ENCODE measurements at places on chromosomes 2 and 18.

- DNase-seq: no peak
Observed at GRCh38 chr2:60071490-60071831, 482.0 kb downstream of the BCL11A start.

- DNase-seq: no peak
Observed at GRCh38 chr18:35132021-35132902, 91.0 kb downstream of the MAPRE2 start.

DNA sequence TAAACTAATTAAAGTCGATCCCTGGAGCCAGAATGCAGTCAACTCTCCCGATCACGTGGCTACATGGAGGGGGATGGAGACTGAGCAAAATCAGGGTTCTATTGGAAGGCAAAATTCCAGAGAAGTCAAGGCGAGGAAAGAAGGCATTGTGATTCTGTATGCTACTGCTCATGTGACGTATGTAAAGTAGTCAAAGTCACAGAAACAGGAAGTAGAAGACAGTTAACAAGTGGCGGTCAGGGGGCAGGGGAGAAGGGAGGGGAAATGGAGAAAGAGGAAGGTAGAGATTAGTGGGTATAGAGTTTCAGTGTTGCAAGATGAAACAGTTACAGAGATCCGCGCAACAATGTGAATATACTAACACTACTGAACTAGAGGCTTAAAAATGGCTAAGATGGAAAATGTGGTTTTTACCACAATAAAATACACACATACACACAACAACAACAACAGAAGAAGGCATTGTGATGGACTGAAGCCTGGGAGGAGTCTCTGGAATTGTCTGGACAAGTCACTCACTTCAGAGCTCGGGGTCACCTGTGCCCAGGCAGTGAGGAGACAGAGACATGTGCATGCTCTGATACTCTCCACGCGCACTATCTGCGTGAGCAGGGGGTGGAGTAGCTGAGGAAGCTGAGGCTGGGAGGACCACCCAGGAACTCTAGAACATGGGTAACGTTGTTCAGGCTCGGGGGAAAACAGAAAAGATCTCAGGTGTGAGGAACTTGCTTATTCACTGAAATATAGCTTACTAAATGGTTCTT is 89.9 kb upstream of the CDCA7 start:
- peak; percentile 63 for DNase-seq

DNA sequence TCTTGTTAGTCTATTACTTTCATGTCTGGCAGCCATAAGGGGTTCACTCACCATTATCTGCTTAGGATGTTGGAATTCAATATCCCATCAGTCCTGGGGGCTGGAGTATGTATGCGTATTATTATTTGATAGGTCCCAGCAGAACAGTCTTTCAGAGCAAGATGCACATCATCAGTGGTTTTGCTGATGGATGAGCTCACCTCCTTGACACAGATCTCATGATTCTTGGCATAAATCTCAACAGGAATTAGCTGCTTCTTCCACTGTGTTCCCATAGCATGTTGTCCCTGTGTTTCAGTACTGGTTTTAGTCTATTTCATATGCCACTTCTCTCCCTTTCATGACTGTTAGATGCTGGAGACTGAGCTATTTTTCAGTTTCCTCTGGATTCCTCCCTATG is 442.5 kb downstream of the ARHGAP15 start:
- DNase-seq: no peak

DNA sequence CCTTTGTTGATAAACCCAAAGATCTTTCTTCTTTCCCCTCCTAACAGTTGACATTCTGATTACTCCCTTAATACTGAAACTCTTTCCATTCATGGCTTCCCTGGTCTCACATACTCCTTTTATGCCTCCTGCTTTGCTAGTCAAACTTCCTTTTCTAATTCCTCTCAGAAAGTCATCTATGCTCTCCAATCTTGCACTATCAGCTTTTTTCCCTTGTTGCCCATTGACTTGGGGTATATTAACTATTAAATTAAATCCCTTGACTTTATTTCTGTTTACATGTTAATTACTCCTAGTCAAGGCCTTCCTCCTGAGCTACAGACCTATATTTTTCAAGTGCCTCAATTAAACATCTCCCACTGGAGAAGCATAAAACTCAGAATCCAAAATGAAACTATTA is 3.6 kb upstream of the COL5A2 start:
- no peak for DNase-seq

DNA sequence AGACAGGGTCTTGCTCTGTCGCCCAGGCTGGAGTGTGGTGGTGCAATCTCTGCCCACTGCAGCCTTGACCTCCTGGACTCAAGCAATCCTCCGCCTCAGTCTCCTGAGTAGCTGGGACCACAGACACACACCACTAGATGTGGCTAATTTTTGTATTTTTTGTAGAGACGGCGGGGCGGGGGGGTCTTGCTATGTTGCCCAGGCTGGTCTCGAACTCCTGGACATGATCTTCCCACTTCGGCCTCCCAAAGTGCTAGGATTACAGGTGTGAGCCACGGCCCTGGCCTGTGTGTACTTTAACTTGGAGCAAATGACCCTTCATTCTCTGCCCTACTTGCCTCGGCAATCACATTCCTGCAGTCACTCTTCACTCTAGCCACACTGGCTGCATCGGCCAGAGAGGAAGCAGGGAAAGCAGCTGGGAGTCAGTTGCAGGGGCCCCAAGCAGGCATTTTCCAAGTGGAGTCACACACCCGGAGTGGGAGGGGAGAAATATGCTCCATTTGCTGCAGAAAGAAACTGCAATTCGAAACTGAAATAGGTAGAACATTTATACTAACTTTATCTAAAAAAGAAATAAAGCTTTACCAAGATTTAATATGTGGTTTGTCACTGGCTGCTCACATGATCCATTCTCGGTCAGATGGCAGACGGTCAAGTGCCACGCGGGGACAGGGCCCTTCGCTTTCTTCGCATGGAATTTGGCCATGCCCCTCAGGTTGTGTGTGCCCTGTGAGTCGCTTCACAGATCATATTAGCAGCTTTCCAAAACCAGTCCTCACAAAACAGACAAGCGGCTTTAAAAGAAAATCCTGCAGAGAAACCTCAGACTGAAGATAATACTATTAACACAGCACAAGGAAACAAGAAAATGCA is 37.1 kb downstream of the FAM161A start:
- DNase-seq: no peak

- DNase-seq: no peak
Observed at GRCh38 chr2:10225291-10226037, 77.2 kb upstream of the HPCAL1 start.

DNA sequence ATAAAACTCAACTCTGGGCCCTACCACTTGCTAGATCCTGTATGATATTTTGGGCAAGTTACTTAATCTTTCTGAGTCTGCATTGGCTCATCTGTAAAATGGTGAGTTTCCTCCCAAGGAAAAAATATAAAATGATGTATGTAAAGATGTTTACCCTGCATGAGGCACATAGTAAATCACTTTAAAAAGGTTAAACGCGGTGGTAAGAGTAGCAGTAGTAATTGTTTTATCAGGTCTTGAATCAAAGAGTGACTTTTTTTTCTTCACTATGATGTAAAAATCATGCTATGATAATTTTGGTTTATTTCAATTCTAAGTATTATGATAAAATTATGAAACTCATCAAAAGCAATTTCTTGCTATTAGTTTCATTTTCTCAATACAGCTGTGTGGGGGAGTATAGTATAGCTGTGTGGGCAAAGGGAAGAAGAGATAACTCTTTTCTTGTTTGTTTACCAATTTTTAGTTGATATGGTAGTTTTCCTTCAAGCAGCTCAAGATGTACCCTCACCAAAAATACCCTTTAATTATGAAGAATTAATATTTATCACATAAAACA is 10.7 kb downstream of the ARHGAP15 start:
- DNase-seq: no peak

- DNase-seq: no peak
Observed at GRCh38 chr2:108129636-108130035, 110.1 kb upstream of the SULT1C3 start.

DNA sequence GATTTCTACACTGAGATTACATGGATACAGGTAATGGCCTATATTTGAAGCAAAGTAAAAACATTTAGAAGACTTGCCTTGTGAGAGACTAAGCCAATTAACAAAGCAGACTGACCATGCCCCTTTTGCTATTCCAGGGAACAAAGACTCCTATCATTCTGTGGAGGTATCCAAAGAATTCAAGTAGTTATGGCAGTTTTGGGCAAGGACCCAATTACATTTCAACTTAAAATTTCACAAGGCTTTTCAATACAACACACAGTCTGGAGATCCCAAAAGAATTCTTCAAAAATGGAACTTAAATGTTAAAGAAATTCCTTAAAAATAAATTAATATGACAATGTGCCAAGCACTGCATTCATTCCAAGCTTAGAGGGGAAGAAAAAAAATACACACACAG is 109.2 kb upstream of the CHRNA1 start:
- DNase-seq: no peak

GRCh38 chr2:38466876-38467767 is 90.0 kb upstream of the ATL2 start:
- DNase-seq: no peak

- no peak for DNase-seq
Observed at GRCh38 chr2:195501746-195502145, 155.3 kb upstream of the SLC39A10 start.

DNA sequence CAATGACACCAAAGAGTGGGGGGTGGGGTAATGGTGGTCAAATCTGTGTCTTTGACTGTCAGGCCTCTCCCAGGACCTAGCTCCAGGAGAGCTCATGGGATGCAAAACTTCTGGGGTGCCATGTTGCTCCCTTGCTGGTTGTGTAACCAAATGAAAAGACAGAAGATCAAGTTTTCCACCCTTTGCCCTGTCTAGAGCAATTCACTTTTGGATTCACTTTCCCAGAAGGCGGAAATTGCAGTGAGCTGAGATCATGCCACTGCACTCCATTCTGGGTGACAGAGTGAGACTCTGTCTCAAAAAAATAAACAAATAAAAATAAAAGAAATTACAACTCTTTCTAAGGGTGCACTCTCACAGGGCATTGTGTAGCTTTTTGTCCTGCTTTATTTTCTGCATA is 34.9 kb upstream of the PLA2R1 start:
- DNase-seq: no peak

DNA sequence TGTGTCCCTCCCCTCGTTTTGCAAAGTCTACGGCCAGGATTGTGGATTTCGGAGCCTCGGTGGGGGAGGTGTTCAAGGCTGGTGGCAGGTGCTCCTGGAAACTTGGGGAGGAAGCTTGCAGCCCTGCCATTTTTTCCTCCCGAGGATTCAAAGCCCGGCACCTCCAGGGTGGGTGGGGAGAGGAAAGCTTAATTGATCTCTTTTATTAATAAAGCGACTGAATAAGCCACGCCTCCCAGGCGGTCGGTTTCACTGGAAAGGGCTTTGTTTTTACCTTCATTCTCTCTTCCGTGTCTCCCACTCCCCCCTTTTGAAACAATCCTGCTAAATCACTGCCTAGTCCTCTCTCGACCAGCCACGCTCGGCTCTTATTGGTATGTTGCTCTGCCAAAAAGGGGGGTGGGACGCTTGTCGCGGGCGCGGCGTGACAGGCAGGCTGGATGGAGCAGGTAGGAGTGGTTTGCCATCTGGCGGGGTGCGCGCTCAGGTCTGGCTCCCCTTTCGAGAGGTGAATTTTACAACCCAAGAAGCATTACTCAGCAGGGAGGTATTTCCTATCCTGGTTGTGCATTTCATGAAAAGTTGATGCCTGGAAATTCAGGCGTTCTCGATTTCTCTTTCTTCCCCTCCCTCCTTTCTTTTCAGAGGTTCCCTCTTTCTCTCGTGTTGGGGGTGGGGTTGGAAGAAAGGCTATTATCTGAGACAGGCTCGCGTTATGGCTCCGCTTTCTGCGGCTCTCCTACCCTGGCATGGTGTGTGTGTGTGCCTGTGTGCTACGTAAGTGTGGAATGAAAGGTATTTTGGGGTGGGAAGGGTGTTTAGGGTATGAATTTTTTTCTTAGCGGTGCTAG is 1.4 kb downstream of the NEDD4L start:
- peak; percentile 58 for DNase-seq

GRCh38 chr2:67846370-67847070 is 216.3 kb downstream of the C1D start:
- peak; percentile 59 for DNase-seq

GRCh38 chr2:151302879-151303278 is 13.4 kb upstream of the NMI start:
- DNase-seq: no peak

- no peak for DNase-seq
Observed at GRCh38 chr18:35917043-35917442, 55.4 kb upstream of the RMP24 start.

DNA sequence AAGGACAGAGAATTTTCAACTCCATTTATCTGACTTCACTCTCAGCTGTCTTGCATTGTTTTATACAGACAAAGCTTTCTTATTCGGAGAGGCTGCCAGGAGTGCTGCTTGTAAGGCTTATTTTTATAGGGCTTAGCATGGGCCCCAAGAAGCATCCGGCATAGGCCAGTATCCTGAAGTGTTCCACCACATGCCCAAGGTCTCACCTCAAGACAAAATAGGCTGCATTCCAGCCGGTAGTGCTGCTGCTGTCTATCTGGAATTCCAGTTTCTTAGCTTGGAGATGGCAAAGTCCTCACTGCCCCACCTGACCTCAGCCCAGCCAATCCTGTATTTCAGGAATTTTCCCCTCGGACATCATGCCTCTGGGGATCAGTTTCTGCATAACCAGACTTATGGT is 47.6 kb upstream of the MCFD2 start:
- DNase-seq: no peak

- no peak for DNase-seq
Observed at GRCh38 chr2:134275058-134275862, 21.4 kb downstream of the MGAT5 start.

DNA sequence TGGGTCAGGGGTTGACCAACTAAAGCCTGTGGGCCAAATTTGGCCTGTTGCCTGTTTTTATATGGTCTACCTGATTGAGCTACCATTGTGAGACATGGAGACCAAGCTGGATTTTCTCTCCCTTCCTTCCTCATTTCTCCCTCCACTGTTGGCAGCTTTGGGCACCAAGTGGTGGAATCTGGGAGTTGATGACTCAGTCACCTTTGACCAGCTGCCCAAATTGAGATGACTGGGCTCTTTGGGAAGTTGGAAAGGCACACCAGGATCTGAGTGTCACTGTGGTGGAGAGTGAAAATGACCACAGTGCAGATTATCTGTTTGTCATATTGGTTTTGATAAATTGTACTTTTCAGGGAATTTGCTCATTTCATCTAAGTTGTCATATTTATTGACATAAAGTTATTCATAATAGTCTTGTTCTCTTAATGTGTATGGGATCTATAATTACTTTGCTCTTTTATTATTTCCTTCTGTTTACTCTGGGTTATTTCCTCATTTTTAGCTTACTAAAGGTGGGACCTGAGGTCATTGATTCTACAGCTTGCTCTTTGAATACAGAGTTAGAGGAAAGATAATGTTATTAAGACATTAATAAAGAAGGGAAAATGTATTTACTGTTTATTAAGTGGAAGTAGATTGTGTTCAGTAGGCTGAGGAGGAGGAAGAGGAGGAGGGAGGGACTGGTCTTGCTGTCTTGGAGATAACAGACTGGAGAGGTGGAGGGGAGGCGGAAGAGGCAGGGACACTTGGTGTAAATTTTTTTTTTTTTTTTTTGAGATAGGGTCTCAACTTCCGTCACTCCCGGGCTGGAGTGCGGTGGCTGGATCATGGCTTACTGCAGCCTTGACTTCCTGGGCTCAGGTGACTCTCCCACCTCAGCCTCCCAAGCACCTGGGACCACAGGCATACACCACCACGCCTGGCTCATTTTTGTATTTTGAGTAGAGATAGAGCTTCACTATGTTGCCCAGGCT is 31.8 kb downstream of the AGFG1 start:
- DNase-seq: no peak

All from activated CD8-positive, alpha-beta T cell treated with anti-CD3 and anti-CD28 coated beads for 36 hours (primary cell).